ENCODE measurements at places on chromosomes 12 and 14.

- no peak for DNase-seq
These were observed 19.8 kb upstream of the OVCH1 start for GRCh38 chr12:29517264-29517663.

- DNase-seq = no peak
These were observed 169.6 kb upstream of the RASSF8 start for GRCh38 chr12:25788707-25789442.

DNA sequence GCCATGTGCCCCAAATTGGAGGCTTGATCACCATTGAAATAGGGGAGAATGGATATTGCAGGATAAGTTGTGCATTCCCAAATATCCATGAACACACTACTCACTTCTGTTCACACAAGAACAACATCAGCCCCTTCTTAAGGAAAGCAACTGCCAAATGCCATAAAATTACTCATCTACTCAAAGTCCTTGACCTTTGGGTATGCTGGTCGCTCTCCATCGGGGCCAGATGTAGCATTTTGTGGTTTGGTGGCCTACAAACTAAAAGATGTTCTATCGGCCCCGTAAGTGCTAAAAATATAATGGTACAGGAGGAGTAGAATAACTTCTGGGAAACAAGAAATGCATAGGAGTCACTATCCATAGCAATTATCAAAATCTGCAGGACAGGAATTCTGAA is 362.6 kb downstream of the AEBP2 start:
- DNase-seq = no peak

- no peak for DNase-seq
These were observed 71.0 kb downstream of the SLC6A15 start for GRCh38 chr12:84841591-84841990.

- DNase-seq = peak; percentile 78
These were observed 699 bp downstream of the KTN1 start for GRCh38 chr14:55580470-55581341.

DNA sequence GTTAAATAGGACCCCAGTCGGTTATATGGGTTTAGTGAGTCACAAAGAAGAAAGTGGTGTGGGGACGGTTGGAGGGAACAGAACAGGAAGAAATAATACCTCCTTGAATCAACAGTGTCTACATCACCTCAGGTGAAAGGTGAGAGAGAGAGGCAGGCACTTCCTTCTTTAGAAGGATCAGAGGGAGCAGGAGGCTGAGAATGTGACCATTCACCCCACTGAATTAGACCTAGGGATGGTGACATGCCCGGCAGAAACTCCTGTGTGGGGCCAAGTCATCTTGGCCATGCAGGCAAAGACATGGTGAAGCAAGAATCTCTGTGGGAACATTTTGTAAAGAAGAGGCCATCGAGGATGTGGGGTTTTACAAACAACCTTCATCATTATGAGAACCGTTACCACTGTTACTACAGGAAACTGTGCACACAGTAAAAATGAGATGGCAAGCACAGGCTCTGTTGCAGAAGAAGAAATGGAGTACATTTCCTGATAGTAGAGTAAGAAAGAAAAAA is 1196.9 kb downstream of the VRK1 start:
- DNase-seq = no peak

DNA sequence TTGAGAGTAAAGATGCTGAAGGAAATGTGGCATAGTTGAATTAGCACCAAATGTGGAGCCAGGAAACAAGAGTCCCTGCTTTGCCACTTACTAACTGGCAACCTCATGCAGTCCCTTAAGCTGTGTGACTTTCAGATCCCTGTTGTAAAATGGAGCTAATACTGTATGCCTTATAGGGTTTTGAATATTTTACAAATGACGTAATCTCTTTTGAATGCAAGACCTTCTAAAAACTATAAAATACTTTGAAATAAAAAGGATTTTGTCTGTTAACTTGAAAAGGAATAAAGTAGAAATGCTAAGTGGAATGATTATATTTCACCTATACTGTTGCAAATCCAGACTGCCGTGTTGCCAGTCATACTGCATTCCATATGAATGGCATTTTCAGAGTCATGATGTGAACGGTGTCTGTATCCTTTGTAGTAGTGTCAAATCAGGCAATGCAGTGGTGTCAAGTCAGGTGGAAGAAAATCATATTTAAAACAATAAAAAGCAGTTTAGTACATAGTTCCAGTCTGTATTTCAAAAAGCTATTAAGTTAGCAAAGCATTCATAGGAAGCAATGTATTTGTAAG is 21.3 kb downstream of the KCNA5 start:
- DNase-seq = no peak
